ENCODE measurements at places on chromosomes 12 and 14.

- DNase-seq: no peak
Observed at GRCh38 chr14:94707494-94707893, 62.4 kb downstream of the GSC start.

DNA sequence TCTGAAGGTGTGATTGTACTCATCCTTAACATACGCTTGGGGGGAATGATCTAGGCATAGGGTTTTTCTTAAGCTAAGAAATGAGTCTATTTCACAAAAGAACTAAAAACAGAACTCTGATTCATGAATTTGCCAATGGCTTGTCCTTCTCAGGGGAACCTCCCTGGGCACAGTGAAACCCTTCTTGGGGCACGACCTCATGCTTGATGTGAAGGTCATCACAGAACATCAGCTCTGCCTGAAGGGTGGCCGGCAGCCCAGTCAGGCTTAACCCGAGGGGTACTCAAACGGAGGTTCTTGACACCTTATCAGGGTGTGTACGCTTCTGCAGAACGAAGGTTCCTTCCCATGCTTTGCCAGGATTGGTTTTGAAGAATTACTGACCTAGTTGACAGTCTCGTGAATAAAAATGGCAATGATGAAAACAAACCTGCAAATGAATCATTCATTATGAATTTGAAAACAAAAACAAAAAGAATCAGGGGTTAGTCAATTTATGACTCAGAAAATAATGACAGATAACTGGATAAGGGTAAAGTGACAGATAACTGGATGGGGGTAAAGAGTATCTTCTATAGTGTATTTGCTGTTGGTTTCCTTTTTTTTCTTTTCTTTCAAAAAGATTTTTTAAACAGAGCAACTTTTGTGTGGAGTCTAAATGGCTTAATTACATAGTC lies 86.4 kb downstream of the GALNT8 start:
- no peak for DNase-seq

DNA sequence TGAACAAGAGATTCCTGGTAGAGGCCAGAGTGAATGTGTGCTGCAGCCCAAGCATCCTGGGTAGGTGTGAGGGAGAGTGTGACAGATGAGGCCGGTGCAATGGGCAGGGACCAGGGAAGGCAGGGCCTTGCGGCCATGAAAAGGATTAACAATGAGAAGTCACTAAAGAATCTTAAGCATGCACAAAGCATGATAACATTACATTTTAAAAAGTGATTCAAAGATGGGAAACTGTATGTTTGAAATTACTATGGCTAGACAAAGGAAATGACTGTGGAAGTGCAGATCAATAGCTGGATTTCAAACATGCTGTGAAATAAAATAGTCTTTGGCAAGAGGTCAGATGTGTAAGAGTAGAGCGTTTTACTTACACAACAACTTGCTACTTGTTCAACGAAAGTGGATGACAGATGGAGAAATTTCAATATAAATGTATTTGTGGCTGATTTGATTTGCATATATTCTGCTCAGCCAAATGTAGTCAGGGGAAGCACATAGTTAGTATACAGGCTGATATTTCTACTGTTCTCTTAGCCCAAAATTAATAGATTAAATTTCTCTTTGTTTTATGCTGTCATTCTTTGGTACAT lies 175.5 kb downstream of the CCDC59 start:
- no peak for DNase-seq

- DNase-seq: no peak
Observed at GRCh38 chr12:87096082-87096585, 839.9 kb upstream of the MGAT4C start.

DNA sequence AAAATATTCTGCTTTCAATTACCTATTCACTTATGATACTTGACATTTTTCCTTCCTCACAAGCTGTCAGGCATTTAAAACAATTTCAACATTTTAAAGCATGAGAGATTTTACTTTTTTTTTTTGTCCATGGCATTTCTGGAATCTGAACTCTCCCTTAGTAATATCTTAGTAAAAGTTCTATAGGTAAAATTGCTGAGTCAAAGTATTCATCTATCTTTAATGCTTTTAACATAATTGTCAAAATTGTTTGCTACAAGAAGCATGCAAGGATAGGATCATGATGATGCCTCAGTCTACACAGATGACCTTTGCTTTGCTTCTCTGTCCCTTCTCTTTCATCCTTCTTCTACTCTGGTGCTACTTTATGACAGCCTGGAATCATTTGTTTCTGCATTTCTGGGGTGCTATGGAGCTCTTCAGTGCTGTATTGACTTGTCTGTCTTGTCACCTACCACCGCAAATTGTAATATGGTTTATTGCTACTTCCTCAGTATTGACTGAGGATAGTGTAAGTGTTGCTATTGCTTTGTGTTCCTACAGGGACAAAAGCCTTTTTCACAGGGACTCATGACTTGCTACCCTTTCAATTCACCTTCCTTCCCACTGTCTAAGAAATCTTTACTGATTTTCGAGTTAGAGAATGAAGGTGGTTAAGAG lies 589.8 kb upstream of the ATP2B1 start:
- no peak for DNase-seq

- DNase-seq: no peak
Observed at GRCh38 chr14:89620436-89620835, 203.4 kb upstream of the FOXN3 start.

All from fibroblast of skin of left quadriceps (primary cell).